ENCODE measurements at places on chromosomes 4 and X.

DNA sequence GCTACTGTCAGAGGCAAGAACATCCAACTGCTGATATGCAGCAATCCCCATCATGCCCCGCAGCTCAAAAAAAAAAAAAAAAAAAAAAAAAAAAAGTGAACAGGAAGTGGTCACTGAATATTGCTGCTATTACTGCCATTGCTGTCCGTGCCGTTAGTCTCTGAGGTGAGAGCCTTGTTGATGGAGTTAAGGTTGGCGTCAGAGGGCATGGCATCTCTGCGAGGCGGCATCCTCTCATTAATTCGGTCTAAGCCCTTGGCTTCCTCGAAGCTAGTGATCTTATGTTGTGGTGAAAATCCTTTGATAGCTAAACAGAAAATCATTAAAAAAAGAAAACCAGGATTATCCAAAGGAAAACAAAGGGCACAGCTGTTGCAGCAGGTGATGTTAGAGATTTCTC lies 321.6 kb downstream of the PPP3CA start:
- DNase-seq = no peak

GRCh38 chr4:159386620-159387019 lies 283.7 kb downstream of the RAPGEF2 start:
- DNase-seq = no peak

DNA sequence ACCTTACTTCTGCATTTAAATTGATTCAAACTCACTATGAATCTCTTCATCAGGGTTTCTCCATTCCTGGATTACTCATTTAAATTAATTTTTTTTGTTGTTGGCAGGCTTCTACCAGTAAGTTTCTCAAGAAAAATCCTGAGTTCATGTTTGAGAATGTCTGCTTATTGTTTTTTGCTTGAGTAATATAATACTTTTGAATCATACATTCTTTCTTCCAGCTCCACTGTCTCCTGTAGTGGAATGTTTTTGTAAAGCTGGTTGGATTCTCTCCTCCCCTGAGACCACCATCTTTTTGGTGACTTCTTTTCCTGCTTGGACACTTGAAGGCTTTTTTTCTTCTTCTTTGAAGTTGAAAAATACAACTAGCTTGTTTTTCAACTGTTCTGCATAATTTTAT lies 4.3 kb upstream of the MID1IP1 start:
- no peak for DNase-seq

GRCh38 chr4:123787512-123788080 lies 391.0 kb downstream of the SPRY1 start:
- DNase-seq = no peak

DNA sequence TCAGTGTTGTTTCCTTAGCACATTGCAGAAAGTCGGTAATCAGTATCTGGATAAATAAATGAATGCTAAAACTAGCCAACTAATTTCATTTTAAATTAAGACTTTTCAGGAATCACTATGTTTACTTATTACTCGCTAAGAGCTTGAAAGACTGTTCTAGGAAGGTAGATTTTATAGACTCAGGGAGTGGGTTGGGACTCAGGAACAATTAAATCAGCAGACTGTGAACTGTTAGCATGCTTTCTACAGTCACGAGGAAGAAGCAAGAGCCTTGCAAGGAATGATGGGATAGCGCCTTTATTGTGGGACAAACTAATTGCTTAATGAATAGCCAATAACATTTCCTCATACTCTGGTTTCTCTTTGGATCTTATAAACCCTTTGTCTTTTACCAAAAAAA lies 183.2 kb upstream of the AADAT start:
- no peak for DNase-seq

- no peak for DNase-seq
Measured at GRCh38 chr4:164748375-164748774, 5.6 kb upstream of the SMIM31 start.

- DNase-seq = peak; percentile 15
Measured at GRCh38 chr4:70994069-70994366, 569 bp downstream of the DCK start.

- DNase-seq = no peak
Measured at GRCh38 chr4:47996021-47996420, 20.5 kb downstream of the CNGA1 start.

DNA sequence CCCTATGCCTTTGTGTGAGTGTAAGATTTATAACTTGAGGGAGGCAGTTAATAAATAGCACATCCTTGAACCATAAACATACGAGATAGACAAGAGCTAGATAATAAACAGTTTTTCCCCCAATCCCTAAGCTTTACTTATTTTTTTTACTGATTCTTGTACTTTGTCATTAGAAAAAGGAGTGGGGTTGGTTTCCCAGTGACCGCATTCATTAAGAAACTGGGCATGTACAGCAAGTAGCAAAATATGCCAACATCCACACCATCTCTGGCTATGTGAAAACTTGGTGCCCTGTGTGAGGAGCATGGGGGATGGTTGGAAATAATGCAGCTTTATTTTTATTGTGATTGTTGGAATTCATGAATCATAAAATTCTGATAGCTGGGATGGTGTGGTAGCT lies 176.2 kb downstream of the CBR4 start:
- no peak for DNase-seq

DNA sequence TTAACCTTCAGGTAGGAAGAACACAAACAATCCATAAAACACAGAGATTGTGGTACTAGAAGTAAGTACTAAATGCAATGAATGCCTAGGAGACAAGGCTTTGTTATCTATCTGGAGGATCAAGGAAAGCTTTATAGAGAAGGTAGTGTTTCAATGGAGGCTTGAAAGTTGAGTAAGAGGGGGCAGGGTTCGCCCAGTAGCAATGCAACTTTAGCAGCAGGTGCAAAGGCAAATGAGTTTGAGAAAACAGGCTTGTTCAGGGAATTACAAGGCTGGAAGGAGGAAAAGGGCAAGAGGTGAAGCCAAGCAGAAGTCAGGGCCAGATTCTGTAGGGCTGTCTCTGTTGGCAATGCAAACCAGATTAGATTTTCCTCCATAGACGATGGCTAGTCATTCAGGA lies 35.5 kb upstream of the AMELX start:
- no peak for DNase-seq

DNA sequence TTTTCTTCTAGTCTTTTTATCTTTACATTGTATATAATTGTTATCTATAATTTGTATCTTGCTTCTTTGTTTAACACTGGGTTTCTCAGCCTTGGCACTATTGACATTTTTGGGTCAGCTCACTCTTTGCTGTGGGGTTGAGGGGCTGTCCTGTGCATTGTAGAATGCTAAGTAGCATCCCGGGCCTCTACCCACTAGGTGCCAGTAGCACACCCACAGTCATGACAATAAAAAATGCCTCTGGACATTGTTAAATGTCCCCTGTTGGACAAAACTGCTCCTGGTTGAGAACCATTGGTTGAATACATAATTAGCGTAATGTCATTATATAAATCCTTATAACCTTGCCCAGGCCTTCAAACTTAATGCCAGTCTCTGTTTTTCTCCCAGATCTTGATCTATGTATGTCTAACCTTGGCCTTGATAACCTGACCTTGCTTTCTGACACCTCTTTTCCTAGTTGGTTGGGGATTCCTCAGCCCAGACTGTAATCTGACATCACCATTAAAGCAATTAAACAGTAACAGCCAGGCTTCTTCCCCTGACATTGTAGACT lies 46.1 kb downstream of the DCX start:
- DNase-seq = no peak

- no peak for DNase-seq
Measured at GRCh38 chr4:169438057-169438480, 167.3 kb upstream of the SH3RF1 start.

DNA sequence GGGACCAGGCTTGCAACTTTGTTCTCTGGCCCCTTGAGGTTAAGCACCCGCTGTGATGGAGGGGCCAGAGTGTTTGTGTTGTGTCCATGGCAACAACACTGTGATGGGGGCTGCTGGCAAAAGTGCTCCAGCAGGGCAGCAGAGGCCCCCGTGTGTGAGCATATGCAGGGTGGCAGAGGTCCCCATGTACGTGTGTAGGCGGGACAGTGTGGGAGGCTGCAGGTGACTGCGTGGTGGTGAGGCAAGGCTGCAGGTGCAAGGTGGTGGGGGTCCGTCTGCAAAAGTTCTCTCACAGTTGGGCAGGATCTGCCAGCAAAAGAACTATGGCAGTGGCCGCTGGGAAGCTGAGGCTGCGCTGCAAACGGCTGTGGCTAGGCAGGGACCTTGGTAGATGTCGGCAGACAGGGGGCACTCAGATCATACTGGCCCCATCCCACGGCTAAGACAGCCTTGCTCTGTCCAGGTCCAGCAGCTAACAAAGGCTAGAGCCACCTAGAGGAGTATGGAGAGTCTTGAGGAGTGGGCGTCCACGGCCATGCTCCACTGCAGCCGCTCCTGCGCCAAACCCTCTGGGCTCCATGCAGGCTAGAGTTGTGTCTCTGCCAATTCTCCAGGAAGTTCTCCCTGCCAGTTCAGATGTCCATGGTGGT lies 46.8 kb upstream of the PASD1 start:
- DNase-seq = no peak

GRCh38 chrX:47850901-47851300 lies 14.2 kb downstream of the ZNF81 start:
- DNase-seq = no peak

DNA sequence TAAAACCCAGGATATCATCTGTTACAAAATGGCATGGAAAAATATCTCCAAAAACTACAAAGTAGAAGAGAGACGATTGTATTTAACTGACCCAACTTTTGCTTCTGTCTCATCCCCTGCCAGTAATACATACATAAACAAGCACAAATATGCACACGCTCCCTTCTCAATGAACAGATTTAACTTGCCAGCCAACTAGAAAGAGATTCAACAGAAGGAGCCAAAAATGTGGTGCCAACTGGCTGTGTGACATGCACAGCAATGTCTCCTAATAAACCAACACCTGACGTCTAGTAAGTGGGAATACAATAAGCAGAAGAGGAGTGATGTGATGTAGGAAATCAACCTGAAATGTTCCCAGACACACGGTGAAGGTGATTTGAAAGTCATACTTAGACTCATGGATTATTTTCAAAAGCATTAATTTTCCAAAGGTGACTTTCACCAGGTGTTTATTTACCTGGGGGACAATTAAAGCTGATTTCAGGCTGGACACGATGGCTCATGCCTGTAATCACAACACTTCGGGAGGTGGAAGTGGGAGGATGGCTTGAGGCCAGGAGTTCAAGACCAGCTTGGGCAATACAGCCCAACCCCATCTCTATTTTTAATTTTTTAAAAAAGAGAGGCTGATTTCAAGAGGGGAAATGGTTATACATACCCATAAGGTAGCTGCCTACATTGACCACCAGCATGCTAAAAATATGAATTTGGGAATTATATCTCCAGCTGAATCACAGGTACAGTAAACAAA lies 33.7 kb downstream of the SH3RF1 start:
- DNase-seq = no peak

- DNase-seq = no peak
Measured at GRCh38 chrX:9595174-9595573, 130.3 kb downstream of the TBL1X start.

GRCh38 chr4:64756016-64756415 lies 346.8 kb upstream of the TECRL start:
- no peak for DNase-seq

- DNase-seq = no peak
Measured at GRCh38 chr4:163395758-163396157, 52.1 kb downstream of the NPY5R start.

- DNase-seq = no peak
Measured at GRCh38 chr4:72896515-72896914, 173.0 kb downstream of the COX18 start.

DNA sequence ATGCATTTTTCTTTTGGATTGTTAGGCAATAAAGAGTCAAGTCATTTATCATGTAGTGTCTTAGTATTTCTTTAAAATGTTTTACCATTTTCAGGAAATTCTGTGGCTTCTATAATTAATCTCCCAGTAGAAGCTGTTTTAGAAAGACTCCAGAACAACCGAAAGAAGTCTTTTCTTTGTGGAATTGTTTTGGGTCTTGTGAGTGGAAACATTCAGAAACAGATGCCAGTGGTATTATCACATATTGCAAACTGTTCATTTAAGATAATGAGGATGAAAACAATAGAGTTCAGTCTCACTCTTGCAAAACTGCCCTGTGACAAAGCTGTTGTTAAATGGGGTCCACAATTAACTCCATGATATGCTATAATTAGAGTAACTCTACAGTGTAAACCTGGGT lies 211.2 kb upstream of the KIT start:
- no peak for DNase-seq

GRCh38 chr4:114399105-114399504 lies 199.5 kb upstream of the UGT8 start:
- DNase-seq = no peak

DNA sequence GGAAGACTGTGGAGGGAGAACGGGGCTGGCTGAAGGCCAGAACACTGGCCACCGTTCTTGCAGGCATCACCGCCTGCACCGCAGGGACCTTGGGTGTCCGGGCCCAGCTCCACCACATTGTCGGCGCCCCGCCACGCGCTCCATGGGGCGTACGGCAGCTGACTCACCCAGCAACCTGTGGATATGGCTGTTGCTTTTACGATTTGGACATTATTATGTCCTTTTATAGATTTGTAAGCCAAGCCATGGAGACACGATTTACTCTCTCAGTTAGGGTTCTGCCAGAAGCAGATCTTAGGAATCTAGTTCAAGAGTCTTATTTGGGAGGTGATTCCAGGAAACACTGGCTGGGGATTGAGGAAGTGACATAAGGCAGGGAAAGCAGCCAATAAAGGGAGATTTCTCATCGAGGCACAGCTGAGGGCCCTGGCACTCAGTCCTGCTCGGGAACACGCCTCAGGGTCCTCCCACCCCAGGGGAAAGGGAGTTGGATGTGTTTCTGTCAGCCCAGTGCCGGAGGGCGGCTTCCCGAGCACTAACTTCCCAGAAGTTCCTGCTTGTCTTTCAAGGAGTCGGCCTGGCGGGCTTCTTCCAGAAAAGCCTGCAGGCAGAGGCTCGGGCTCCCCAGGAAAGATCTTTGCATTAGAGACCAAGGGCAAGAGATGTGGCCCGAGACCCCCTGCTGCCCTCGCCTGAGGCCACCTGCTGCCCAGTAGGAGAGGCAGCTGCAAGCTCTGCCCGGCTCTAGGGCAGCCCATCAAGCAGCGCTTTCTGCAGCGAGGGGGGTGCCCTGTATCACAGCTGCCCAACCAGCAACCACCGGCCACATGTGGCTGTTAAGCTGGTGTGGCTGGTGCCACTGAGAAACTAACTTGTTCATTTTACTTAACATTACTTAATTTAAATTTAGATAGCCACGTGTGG lies 52.9 kb downstream of the CRMP1 start:
- no peak for DNase-seq

DNA sequence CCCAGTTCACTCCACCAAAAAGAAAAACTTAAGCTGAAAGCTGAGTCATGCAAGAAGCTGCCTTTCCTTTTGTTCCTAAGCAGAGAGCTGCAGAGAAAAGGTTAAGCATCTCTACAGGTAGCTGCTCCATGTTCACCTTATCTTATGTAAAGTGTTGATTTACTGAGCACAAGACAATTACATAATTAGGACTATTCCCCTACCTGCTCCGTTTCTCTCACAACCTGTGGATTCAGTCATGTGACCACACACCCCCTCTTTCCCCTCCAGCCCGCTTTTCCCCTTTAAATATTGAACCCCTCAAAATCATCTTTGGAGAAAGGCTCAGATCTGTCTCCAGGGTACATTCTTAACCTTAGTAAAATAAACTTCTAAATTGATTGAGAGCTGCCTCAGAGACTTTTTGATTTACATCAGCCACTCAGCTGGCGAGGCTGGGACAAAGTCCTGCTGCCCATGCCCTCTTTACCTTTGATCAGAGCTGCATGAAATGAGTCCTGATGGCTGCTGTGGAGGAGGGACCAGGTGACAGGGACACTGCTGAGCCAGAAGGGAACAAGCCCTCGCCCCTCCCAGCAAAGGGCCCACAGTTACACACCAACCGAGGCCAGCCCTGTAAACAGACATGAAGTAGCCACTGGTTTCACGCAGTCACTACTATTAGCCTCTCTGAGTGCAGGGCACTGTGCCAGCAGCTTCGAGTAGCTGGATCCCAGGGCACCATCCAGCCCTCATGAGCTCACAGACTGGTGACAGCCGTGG lies 53.9 kb upstream of the C4orf50 start:
- no peak for DNase-seq
